Dermis microvascular lymphatic vessel endothelial cell (primary cell): ENCODE measurements at places on chromosomes 4 and X.

DNA sequence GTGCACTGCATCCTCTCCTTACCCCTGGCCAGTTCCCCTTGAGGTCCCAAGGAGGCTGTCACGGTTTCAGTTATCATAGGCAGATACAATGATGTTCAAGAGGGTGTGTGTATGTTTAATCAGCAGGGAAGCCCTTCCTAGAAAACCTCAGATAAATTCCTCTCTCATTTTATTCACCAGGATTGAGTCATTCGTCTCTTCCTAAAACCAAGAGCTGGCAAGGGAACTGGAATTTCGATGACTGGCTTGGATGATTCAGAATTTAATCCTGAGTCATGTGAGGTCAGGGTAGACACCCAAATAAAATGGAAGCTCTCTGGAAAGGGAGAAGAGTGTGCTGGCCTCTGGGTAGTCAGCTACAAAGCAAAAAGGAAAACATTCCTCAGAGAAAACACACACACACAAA lies 106.2 kb upstream of the RAPGEF2 start:
- DNase-seq = peak; percentile 90

GRCh38 chrX:136839196-136839595 lies 41.3 kb downstream of the RBMX start:
- no peak for DNase-seq

DNA sequence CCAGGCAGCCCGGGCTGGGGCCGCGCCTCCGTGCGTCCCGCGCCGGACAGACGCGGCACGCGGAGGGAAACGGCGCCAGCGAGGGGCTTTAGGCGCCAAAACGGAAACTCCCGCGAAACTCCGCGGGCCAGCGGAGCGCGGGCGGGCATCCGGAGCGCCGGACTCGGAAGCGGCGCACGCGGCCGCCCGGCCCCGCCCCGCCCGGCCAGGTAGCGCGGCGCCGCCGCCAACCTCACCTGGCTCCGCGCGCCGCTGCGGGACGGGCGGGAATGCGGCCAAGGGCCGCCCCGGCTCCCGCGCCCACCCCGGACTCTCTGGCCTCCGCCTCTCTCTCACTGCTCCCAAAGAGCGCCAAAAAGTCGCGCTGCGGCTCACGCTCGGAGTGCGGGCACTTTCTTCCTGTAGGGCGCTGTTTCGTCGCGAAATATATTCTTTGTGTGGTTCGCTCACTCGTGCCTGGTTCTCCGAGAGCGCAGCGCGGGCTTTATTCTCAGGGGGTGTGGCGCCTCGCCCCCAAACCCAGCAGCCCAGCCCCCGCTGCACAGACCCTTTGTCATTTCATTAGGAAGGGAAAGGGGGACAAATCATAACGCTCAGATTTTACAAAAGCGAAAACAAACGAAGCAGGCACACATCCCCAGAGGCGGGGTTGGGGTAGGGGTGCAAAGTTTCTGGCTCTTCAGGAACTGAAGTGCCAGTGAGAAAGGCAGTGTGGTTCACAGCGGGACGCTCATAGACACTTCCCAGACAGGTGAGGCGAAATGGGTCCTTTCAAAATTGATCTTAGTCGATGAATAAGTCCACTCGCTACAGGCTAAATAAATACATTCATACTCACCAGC lies 961 bp upstream of the MBNL3 start:
- peak; percentile 0 for DNase-seq

- no peak for DNase-seq
Observed at GRCh38 chr4:68905939-68906779, 45.4 kb downstream of the UGT2A3 start.

DNA sequence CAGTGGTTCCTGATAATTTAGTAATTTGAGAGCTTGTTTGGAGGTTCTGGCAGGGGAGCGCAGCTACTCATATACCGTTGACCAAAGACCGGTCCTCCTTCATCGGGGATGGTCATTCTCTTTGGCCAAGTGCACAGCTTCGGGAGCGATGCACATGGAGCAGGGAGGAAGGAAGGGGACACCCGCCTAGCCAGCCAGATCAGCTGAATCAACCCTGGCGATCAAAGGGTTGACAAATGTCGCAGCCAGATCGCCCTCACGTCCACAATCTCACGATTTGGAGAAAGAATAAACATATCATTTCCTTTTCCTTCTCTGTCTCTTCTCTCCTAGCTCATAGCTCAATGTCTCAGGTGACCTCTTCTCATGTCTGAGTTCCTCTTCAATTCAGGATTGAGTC lies 11.1 kb downstream of the NDNF start:
- no peak for DNase-seq

DNA sequence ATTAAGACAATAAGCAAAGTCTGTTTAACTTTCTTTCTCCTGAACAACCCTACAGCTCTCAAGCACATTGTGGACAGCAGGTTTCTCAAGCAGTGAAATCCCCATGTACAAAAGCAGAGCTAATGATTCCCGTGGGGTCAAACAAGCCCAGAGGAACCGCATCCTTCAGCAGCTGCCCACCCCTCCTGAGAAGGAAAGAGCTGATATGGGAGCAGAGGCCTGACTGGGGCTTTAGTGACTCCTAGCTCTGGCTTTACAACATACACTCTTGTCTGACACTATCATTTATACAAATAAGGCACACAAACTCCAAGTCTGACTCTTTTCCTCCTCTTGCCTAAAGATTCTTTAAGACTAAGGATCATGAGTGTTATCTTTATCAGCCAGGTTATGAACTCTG lies 32.8 kb downstream of the HDAC8 start:
- no peak for DNase-seq

GRCh38 chrX:49171752-49172279 lies at the start of gene PLP2:
Gene PLP2 (plus strand): TSS chrX:49171898. CDS start chrX:49172001, 103 bp downstream.
- no peak for DNase-seq

GRCh38 chrX:19097553-19098283 lies 24.6 kb downstream of the ADGRG2 start:
- no peak for DNase-seq

- DNase-seq = peak; percentile 74
Observed at GRCh38 chr4:1711571-1712215, 426 bp downstream of the SLBP start.

DNA sequence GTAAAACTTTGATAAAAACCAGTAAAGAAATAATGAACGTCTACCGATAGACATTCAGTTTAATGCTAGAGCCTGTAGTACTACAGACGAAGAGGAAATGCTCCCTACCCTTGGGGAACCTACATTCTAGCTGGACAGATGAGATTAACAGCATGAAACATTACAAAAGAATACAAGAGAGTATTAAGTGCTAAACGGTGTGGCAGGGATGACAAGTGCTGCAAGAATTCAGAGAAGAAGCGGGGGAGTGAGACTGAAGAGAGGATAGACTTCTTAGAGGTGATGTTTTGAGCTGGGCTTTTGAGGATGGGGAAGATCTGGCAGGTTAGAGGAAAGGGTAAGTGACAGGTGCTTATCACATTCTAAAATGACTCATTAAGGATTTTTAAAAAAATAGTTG lies 52.6 kb upstream of the ESX1 start:
- no peak for DNase-seq

DNA sequence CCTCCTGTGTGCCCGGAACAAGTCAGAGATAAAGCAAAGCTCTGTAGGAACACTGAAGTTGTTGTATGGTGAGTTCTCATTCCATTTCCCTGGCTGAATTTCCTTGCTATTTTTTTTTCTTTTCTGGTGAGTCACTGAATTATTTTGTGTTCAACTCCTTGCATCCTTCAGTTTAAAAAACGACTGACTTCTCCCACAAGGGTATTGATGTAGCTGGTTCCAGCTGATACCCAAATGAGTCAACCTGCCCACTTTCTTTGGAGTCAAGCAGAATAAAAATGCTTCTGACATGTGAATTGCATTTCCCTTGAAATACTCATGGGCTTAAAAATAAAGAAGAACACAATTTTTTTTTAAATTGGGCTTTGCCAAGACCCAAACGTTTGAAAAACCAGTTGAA lies 85.5 kb downstream of the SHOX start:
- DNase-seq = no peak
